ENCODE measurements at places on chromosomes 1 and 21.

DNA sequence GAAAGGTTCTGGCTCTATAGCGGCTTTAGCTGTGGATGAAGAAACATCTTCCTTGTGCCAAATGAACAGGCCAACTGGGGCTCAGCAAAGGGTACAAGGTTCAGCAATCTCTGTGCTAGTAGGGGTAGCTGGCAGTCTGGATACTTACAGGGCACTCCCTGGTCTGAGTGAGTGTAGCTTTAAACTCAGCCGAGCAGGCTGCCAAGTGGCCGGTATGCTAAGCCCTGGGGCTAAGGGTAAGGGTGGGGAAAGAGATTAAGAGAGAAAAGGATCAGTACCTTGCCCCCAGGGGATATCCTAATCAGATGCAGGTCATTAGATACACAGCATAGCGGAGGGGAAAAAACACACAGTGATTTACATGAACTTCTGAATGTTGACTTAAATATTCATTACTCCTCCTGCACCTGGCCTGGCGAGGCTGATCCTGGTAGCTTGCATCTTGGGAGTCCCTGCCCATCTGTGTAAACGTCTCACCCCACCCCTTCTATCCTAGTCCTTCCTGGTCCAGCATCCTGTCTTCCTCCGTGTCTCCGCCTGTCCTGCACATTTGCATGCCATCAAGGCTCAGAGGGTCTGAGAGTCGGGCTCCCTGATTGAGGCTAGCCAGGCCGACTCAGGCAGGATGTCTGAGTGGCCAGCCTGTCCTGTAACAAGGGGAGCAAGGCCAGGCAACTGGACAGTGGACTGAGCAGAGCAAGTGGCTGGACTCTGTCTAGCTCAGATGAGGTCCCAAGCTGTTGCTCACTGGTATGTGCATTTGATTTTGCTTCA, 39.5 kb upstream of the CNTN2 start:
- DNase-seq = no peak

DNA sequence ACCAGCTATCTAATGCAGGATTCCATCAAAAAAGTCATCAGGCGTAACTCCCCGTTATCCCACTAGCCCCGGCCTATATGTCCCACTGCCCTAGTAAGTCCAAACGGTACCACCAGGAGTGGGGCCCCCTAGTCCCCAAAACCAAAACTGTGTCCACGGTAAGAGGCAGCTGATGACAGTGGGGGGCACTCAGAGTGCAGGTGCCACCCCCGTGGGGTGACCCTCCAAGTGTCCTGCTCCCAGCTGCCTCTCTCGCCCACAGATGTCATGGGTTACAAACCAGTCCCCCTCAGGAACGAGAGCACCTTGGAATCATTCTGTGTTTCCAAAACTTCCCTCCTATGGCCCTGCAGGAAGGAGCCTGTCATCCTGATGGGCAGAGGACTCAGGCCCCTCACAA, 10.9 kb upstream of the AURKAIP1 start:
- no peak for DNase-seq

DNA sequence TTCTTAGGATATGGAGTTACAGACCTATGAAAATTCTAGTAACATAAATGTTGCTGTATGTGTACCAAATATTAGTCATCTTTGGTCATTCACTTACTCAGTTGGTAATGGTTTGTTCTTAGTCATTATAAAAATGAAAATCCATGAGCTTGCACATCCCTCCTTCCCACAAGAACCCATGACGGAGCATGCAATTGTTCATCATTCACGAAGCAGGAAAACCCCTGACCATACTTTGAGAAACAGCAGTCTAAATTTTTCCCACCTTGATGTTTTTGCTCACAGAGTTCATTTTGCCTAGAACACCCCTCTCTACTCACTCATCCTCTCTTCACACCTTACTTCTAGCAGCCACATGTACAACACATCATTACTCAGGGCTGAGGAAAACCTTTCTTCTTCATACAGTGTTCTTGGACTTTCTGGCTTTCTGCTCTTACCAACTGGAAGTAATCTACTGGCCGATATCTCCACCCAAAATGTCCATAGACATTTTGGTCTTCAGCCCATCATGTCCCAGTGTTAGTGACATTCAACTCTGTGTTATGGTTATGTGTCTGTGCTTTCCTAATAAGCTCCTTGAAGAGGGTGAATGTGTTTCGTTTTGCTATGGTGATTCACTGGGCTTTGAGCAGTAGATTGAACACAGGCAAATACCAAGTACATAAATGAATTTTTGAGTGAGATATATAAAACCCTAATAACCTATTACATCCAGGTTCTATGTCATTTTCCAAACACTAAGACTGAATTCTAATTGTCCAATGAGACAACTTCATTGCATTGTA, 189.9 kb downstream of the ZC3H11B start:
- no peak for DNase-seq

DNA sequence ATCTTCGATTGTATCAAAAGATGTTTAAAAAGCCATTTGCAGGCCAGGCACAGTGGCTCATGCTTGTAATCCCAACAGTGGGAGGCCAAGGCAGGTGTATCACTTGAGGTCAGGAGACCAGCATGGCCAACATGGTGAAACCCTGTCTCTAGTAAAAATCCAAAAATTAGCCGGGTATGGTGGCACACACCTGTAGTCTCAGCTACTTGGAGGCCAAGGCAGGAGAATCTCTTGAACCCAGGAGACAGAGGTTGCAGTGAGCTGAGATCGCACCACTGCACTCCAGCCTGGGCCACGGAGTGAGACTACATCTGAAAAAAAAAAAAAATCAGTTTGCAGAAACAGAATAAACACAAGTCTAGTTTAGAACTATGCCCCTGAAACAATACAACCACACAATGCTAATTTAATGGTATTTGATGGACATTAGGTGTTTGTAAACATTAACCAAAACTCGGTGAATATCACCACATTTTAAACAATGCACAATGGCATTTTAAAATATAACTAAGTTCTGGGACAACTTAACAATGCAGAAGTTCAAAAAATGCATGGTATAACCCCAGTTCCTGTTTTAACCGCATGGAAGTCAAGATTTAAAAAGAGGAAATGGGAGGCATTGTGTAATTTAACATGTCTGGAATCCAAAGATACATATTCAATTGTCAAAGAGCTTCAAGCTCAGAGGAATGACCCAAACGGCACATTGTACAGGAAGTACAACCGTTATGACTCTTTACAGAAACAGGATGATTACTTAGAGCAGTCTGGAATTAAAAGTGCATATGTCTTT, 7.1 kb upstream of the PTTG1IP start:
- no peak for DNase-seq

- no peak for DNase-seq
Measured at GRCh38 chr1:45887156-45887842, 83.9 kb downstream of the MAST2 start.

GRCh38 chr1:10378081-10378841, 20.6 kb upstream of the PGD start:
- DNase-seq = no peak

DNA sequence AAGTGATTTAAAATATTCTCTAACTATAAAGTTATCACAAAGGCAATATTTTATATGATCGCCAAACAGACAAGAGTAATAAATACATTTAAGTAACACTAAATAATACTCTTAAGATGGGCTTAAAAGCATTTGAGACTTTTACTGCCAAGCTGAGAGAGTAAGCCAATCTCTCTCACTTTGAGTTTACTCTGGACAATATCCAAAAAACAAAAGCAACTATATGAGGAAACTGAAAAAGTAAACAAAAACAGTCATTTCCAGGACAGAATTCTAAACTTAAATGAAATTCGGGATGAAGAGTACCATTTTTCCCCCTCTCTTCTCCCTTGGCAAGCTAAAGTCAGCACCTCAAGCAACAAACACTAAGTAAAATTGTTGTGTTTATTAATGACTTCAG, 173.2 kb downstream of the COP1 start:
- DNase-seq = no peak

- DNase-seq = no peak
Measured at GRCh38 chr1:170175041-170175440, 29.3 kb downstream of the NTMT2 start.

- DNase-seq = no peak
Measured at GRCh38 chr1:202029171-202029665, 18.8 kb downstream of the ELF3 start.

DNA sequence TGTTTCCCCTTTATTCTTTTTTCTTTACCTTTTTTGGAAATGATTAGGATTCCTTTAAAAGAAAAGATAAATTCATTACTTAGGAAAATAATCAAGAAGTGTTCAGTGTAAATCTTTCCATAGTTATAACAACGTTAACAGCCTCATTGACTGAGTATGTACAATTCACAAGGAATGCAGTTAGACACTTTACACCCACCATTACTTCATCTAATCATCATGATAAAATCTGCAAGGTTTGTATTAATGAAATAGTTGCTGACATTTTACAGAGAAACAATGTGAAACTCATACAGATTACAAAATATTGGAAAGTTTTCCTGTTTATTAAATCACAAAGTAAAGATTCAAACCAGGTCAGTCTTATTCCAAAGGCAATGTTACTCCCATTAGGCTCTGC, 59.3 kb upstream of the NEGR1 start:
- DNase-seq = no peak

- DNase-seq = no peak
Measured at GRCh38 chr1:45335855-45336324, 4.1 kb upstream of the TOE1 start.

DNA sequence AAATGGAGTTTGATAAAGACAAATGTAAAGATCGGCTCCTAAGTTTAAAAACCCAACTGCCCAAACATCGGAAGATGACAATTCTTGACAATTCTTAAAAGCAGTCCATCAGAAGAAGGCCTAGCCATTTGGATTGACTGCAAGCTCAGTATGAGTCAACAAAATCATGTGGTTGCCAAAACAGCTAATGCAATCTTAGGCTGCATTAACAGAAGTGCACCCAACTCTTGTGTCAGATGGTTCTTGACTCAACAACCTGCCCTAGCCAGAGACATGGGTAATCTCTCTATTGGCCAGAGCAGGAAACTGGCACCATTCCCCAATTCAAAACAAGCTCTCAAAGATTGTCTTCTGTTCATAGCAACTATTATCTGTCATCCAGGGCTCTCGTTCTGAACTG, 9.9 kb upstream of the NCF2 start:
- no peak for DNase-seq

GRCh38 chr1:46039571-46040052, 92.8 kb downstream of the PIK3R3 start:
- no peak for DNase-seq

GRCh38 chr1:56237491-56238064, 341.8 kb downstream of the PLPP3 start:
- DNase-seq = no peak

GRCh38 chr1:147246910-147247655, 4.6 kb downstream of the CHD1L start:
- DNase-seq = no peak

DNA sequence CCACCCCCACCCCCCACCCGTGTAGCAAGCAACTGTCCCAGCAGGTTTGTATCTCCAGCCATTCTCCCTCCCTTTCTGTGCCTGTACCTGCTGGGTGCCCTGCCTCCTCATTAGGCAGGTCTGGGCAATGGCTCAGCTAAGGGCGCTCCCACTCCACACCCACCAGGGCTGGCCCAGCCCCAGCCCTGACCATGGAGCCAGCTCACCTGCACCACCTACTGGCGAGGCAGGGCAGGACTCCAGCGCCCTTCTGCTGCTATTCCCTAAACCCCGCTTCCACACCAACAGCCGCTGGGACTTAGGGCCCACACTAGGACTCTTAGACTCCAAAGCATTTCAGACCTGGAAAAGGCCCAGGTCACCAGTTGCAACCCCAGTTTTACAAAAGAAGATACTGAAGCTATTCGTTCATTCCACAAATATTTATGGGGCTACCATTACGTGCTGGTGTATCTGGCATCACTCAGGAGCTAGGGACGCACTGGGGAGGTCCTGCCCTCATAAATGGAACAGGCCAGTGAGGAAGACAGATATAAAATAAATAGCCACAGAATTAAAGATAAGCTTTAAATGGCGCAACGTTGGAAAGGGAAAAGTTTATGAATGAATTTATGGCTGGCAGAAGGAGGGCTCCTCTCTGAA, 24.0 kb downstream of the PGLYRP3 start:
- peak; percentile 83 for DNase-seq

- no peak for DNase-seq
Measured at GRCh38 chr1:229034342-229034741, 236.6 kb upstream of the RAB4A start.

DNA sequence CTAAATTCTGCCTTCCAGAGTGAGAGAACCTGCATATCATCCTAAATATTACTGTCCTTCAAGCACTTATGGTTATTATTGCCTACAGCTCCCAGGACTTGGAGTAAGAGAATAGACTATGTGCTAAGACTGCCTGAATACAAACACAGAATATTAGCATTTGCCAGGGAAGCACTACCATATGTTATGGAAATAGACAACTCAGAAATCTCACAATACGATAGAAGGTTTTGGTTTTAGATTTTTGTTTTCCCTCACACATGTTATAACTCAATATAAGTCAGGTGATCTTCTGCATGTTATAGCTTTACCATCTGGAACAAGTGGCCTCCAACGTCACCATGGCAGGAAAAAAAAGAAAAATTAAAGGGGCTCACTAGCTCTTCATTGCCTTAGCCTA, 413.9 kb downstream of the LRRIQ3 start:
- DNase-seq = no peak

DNA sequence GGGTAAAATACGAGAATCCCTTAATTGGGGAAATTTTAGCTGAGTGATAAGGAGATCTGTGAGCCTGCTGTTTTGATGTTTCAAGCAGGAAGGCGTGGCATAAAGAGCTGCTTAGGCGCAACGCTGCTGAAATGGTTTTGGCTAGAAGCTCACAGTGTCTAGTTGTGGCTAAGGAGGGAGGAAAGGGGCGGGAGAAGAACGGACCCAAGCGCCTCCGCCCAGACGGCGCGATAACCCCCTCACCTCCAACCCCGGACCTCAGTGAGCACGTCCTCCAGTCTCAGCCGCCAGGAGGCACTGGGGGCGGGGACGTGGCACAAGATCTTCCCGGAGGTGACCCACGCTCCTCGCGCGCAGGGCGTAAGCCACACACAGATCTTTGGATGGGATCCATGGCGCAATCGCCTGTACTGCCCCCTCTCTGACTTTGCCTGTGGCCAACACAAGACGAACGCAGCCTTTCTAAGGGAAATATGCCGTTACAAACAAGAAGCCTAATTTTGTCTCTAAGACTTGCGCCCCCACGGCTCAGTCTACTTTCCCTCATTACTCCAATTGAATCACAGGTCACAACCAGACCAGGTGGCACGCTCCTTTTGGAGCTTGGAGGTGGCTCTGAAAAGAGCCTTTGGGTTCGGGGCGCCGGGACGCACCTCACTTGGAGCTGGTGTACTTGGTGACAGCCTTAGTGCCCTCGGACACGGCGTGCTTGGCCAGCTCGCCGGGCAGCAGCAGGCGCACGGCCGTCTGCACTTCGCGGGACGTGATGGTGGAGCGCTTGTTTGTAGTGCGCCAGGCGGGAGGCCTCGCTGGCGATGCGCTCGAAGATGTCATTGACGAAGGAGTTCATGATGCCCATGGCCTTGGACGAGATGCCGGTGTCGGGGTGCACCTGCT, 23.4 kb upstream of the RNF187 start:
- no peak for DNase-seq

DNA sequence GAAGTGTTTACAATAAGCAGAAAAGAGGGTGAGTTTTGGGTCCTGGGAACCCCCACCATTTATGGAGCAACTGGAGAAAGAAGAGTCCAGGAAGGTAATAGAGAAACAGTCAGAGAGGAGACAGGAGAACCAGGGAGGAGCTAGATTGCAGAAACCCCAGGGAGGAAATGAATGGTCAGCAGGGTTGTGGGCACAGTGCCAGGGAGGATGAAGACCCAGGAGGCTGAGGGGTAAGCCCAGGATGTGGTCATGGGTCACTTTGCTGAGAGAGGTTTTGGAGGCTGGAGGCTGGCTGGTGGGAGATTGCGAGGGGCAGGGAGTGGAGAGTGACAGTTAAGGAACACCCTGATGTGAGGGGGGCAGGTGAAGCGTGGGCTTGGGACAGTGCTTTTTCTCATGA, 169.9 kb upstream of the CSF3R start:
- DNase-seq = no peak

Measured in HEK293T (cell line).